Activated T-helper 1 cell treated with anti-CD3 and anti-CD28 coated beads, Interleukin-2, amount 50 U/mL, for 16 hours (primary cell): ENCODE measurements at places on chromosomes 6 and 20.

DNA sequence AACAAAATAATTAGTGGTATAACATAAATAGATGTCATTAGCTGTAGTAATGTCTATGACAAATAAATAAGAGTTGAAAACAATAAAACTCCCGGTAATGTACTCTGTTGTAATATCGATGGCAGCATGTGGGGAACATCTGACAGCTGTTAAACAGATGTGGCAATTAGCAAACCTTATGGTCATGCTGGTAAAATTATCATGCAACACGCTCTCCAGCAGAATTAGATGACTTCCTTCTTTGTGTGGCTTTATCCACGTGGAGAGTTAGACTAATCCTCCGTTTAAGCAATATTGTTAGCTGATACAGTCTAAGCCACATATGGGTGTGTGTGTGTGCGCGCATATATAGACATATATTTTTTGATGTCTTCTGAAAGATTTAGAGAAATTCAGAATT lies 77.7 kb upstream of the ZFP64 start:
- DNase-seq, result no peak

GRCh38 chr6:4281341-4282293 lies 146.2 kb upstream of the ECI2 start:
- no peak for DNase-seq

DNA sequence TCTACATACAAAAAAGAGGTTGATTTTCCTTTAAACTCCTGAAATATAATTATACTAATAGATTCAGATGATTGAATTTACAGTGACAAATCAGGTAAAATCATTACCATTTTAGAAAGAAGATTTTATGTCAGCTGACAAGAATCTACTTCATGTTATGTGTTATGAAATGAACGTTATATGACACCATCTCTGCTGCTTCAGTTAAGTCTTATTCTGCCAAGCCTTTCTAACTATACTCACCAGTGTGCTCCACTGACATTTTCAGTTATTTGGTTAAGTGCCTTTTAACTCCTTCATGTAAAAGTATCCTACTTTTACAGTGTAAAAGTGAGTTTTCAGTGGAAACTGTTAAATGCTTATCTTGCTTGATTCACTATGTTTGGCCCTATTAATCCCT lies 80.4 kb downstream of the RWDD2A start:
- DNase-seq, result no peak

- DNase-seq, result no peak
Observed at GRCh38 chr20:25187635-25188034, 7.9 kb upstream of the ENTPD6 start.

DNA sequence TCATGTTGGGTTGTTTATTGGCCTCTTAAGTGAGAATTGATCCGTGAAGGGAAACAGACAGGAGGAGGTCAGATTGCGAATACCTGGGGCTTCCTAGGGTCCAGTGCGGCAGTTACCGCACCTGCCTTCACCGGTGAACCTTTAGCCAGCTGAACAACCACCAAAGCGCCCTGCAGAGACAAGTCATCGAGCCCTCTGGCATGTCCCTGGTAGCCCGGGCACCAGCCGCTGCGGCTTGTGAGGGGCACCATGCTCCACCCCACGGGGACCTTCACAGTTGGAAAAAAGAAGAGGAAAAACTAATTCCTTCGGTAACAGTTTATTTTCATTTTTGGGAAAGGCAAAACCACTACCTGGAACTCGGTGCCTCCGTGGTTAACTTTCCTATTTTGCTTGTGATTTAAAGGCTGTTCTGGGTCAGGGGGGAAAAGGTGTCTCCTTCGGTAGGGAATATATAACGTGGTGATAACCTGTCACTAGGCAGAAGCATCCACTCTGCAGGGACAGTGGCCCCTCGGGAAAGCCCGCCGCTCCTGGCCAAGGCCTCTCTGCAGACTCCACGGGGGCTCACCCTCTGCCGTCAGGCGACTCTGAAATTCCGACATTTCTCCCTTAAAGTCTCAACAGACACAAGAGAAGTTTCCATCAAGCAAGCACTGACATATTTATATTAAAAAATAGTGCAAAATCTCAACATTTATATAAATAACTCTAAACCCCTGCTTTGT lies 30.7 kb upstream of the ZBP1 start:
- no peak for DNase-seq

DNA sequence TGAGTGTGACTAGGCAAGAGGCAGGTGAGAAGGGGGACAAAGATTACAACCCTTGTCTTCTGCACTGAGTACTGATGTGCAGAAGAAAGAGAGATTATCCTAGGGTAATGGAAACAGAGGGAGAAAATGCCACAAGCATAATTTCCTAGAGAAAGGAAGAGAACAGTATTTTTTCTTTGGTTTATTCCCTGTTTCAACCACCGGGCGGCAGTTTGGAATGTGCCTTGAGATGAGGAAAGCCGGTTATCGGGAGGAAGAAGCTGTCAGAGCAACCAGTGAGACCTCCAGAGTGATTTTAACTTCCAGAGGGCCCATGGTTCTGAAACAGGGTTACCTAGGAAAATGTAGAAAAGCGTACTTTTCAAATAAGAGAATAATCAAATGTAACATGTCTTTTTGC lies 121.4 kb downstream of the REV3L start:
- DNase-seq, result no peak

GRCh38 chr6:42279144-42279781 lies 61.6 kb upstream of the MRPS10 start:
- no peak for DNase-seq

- no peak for DNase-seq
Observed at GRCh38 chr6:118548613-118549012, 517 bp downstream of the PLN start.

DNA sequence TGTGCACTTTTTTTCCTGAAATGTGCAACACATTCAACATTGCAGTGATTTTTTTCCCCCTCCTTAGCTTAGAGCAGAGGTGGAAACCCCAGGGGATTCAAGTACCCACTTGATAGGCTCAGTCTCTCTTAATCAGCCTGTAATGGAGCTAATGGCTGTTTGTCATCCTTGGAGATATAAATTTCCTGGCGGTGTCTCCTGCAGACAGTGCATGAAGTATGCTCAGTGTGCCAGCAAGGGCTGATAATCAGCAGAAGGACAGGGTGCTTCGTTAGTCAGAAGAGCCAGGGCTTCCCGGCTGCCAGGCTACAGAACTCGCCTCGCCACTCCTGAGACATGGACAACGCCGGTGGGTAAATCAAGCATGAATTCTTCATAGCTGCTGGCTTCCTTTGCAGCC lies 69.8 kb upstream of the PHACTR2 start:
- DNase-seq, result no peak

DNA sequence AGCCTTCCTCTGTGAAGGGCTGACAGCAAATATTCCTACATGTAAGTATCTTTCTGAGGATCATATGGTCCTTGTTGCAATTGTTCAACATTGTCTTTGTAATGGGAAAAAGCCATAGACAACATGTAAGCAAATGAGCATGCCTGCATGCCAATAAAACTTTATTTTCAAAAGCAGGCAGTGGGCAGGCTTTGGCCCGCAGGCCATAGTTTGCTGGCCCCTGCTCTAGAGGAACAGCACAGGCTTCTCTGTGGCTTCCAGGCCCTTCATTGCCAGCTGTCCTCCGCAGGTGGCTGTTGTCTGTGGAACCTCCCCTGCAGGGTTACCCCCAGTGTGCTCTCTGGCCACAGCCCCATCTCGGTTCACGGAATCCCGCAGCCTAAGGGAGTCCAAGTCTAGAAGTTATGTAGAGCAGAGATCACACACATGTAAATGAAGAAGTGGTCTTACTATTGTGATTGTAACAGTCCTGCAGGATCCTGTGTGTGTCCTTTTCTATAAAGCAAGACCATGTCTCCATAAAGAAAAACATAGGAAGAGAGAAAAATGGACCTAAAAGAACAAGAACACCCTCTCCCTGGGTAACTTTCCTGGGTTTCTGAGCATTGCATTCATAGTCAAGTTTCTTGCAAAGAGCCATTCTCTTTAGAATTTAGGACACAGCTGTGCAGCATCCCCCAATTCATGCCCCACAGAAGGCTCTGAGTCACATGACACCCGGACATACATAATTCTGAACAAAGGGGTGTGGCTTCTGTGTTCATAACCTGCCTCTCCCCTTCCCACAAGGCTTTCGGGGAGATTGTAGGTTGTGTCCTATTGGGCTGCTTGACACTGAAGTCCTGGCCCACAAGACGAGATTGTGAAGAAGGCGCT lies 10.0 kb downstream of the UNC93A start:
- no peak for DNase-seq

DNA sequence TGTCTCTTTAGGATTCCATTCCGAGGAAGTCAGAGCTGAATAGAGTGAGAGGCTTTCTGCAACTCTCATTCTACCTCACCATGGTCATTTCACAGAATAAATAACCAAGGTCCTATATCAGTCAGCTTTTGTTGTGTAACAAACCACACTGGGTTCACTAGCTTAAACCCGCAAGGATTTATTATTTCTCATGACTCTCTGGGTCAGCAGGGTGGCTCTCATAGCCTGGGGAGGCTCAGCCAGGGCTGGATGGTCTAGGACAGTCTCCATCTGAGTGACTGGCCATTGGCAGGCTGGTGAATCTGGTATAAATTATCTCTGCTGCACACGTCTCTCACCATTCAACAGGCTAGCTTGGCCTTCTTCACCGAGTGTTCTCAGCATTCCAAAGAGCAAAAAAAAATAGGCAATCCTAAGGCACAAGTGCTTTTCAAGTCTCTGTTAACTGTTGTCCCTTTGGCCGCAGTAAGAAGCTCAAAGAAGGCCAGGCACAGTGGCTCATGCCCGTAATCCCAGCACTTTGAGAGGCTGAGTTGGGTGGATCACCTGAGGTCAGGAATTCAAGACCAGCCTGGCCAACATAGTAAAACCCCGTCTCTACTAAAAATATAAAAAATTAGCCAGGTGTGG lies 39.7 kb downstream of the ISM1 start:
- DNase-seq, result no peak

DNA sequence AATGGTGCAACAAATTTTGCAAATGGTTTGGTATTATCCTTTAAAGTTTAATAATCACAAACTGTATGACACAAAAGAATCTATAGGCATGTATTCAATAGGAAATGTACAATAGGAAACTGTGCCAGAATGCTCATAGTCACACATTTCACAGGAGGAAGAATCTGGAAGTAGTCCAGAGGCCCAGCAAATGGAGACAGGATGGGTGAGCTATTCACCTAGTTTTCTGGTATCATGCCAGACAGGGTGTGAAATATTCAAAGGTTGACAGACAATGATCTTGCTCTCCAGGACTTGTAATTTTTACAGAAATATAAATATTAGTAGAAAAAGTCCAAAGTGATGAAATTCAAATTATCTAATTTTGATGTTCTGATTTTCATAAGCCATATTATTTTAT lies 520.1 kb upstream of the IMPG1 start:
- DNase-seq, result no peak

GRCh38 chr20:962683-963082 lies 39.4 kb downstream of the RSPO4 start:
- no peak for DNase-seq
